ENCODE measurements at places on chromosomes 1 and 21.

DNA sequence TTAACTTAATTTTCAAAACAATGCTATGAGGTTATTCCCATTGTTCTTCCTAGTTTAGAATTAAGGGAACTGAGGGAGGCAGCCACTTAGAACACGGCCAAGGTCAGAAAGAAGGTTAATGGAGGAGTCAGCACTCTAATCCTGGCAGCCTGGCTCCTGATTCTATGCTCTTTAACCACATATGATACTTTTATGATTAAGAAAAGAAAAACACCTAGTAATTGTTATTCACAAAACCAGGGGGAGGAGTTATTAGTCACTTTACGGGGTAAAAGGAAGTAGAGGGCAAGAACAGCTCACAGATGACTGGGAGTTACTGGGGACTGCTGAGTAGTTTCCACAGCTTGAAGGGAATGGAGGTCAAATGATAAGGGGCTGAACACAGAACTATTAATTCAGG is 38.6 kb downstream of the GADD45A start:
- no peak for DNase-seq

DNA sequence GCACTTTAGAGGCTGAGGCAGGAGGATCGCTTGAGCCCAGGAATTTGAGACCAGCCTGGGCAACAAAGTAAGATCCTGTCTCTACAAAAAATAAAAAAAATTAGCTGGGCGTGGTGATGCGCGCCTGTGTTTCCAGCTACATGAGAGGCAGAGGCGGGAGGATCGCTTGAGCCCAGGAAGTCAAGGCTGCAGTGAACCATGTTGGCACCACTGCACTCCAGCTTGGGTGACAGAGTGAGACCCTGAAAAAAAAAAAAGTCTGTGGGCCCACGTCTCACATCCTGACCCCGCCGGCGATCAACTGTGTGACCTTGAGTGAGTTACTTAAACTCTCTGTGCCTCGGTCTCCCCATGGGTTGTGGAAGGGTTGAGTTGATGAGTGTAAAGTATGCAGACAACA is 12.7 kb upstream of the ZBTB21 start:
- no peak for DNase-seq

GRCh38 chr1:225378880-225379279 is 49.0 kb downstream of the LBR start:
- peak; percentile 4 for DNase-seq

DNA sequence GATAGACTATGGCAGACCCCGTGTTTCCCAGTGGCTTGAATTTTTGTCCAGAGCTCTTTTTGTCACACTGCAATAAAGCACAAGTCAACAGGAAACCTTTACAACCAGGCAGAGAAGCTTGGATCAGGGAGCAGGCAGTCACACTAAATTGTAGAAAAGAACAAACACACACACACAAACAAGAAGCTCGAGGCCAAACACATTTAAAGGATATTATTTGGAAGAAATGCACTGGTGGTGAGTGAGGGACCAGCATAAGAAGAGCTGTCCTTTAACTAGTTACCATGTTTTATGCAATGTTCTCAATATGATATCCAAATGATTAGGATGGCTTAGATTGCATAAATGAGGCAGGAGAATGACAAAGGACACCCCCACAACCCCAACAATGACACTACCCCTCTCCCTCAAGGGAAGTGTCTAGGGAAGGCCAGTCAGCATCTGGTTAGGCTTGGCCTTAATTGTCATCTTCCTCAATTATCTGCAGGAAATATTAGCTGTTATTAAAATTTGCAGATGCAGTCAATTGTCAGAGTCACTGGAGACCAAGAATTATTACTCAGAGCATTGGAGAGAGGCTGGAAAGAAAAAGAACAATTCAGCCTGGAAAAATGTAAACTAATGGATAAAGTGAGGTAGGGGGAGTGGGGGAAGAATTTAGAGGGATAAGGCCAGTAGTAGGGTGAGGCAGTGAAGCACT is 35.3 kb downstream of the DDR2 start:
- DNase-seq, result peak; percentile 66

DNA sequence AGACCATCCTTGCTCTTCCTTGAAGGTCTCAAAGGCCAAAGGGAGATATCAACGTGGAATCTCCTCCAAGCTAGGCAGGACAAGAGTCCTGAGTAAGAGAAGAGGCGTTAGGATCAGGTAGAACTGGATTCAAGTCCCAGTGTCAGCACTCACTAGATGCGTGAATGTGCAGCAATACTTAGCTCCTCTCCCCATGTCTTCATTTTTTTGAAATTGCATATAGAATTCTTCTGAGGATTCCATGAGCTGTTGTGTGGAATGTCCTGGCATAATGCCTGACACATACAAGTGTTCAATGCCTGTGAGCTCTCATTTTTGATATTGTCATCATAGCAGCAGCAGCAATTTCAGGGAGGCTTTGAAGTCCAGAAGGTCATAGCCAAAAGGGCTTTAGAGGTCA is 333.2 kb downstream of the KCNH1 start:
- no peak for DNase-seq

DNA sequence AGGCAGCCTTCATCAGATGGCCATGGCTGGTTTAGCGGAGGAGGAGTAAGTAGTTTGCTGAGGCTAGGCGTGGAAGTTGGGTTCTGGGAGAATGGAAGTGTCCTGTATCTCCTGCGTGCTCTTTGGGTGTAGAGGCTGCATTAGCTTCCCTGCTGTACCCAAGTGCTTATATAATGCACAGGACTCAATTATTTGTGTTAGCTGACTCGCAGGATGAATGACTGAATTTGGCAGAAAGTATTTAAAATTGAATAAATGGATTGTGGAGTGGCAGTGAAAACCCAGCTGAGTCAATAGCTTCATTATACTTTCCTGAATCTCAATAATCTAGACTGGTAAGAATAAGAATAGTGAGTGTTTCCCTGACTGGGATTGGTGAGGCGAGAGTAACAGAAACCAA is 13.8 kb downstream of the DNTTIP2 start:
- DNase-seq, result no peak

DNA sequence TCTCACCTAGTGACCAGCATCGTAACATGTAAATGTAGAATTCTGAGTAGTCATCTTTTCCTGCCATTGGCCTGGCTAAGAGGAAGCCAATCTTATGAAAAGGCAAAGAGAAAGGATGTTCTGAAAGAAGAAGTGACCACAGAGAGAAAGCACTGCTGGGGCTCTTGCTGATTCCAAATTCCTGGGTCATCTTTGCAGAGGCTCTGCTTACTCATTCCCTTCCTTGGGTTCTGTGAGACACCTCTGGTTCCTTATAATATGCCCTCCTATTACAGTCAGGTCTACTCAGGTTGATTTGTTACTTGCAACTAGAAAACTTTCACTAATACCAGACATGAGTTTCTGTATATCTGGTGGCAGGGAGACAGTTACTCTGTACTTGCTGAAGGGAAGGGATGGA is 198.8 kb upstream of the C8B start:
- DNase-seq, result no peak

GRCh38 chr1:61357539-61357938 is 275.2 kb downstream of the NFIA start:
- DNase-seq, result no peak

- peak; percentile 18 for DNase-seq
These were observed 135.6 kb downstream of the DUSP10 start for GRCh38 chr1:221606256-221606655.

Data from muscle of back (tissue), 13 donors.